Heart right ventricle (tissue), 16 donors: ENCODE measurements at places on chromosomes 13 and 19. TPM values are rescaled to one million over a fixed set of nuclear protein-coding genes. Genes with fewer than 3 reads are reported as not detected.

DNA sequence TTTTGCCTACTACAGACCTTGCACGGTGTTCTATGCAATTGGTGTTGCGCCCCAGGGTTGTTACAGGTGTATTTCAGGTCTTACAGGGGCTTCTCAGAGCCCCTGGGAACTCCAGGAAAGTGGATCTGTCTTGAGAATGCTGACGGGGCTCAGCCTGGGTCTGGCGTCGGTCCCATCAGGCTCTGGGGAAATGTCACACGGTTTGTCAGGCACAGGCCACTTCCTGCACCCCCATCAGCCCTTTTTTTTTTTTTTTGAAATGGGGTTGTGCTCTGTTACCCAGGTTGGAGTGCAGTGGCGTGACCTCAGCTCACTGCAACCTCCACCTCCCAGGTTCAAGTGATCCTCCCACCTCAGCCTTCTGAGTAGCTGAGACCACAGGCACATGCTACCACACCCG, 13.2 kb downstream of the CLEC4G start:
- no peak for DNase-seq

Gene SLC6A16
- 0.75 TPM for total RNA-seq

Gene MEIOSIN
- not detected for total RNA-seq

GRCh38 chr13:97023117-97023516, 28.8 kb upstream of the OXGR1 start:
- DNase-seq = no peak

Gene ZNF808
- total RNA-seq = 31.3 TPM

DNA sequence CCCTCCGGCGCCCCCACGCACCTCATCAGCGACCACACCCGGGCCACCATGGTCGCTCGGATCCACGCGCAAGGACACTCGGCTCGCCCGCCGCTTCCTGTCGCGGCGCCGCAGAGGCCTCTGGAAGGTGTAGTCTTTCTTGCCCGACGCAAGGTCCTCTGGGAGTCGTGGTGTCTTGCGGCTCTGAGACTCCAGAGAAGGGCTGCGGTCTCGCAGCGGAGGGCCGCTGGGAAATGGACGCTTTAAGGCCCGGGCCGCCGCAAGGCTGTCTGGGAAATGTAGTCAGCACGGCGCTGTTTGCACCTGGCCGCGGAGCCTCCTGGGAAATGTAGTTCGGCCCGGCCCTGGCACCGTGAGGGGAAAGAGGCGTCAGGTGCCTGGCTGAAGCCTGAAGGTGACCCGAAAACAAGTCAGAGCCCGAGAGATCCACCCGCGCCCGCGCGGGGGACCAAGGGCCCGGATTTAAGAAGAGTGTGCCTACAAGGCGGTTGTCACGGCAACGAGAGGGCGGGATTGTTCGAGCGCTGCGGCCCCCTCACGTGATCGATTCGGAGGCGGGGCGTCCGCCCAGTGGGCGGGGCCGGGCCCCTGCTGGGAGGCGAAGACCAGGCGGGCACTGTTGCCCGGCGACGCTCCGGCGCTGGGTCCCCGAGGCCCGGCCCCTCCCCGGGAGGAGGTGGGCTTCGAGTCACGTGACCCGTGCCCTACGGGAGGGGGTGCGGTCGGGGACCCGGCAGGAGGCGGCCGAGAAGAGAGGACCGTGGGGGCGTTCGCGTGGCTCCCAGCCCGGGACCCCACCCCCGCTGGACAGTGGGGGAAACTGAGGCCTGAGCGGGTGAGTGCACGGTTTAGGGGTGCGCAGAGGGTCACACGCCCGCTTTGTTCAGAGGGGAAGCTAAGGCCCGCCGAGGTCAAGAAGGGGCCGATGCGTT, at the start of the genes HSD11B1L and MICOS13:
Gene HSD11B1L (plus strand): TSS at position 591 of the 932 bp plus-strand sequence. CDS start 3,806 bp downstream, outside the sequence.
Gene MICOS13 (minus strand): TSS at position 80 of the 932 bp plus-strand sequence. CDS start 30 bp downstream, at position 50.
- DNase-seq = peak; percentile 98

GRCh38 chr13:76965759-76966421, 17.6 kb downstream of the ACOD1 start:
- DNase-seq = peak; percentile 63

DNA sequence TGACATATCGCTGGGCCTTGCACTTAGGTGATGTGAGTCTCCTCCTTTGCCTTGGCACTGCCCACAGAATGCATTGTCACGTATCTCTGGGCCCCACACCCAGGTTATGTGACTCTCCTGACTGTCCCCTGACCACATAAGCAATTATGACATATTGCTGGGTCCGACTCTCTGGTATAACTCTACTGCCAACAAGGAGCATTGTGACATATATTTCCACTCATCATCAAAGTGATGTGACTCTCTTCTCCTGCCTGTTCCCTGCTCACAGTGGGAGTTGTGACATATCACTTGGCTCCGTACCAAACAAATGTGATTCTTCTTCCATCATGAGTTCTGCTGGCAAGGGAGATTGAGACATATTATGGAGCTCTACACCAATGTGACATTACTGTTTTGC, 15.4 kb upstream of the ZNF681 start:
- no peak for DNase-seq

DNA sequence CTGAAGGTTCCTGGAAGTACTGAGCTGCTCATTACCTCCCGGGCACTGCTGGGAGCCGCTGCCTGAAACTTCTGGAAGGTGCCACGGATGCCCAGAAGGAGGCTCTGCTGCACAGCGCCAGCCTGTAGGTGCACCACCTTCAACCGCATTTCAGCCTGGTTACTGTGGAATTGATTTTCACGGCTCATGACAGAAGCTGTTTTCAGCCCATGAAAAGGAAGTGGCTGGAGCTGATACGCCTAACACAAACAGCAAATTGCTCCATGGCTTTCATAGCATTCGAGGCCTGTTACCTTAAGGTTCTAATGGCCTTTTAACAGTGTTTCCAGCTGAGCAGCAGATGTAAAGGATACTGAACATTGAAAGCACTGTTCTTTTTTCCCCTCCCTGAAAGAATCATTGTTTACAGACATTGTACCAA, 22.0 kb downstream of the GPC6 start:
- no peak for DNase-seq

Gene LSM4
- total RNA-seq = 90.4 TPM

DNA sequence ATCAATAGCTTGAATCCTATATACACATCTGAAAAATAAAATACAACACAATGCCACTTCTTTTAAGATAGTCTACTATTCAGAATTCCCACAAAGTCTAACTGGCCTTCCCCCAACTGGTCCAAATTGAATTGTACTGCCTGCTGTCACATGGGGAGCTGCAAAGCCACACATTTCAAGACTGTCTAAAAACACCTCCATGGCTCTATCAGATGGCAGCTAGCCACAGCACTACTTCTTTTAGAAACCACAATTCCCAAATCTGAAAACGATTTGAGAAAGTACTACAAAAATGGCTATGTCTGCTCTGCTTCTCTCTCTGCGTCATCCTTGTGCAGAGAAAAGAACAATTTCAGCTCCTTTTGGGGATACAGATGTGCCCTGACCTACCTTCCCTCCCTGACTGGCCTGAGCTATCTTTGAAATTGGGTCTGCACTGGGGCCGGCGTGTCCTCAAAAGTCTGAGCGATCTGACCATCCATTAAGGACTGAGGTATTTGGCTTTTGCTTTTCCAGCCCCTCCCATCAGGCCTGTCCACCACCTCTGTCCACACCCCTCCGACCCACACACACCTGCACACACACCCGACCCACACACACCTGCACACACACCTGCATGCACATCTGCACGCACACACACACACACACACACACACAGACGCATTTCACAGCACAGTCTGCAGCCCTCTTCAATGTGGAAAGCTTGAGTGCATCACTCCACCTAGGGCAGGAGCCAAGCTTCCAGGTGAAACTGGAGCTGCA, 68.6 kb upstream of the IPO5 start:
- DNase-seq = no peak
